ENCODE measurements at places on chromosomes 1 and 21.
A peak's percentile ranks its signal among the peaks of the same experiment; 100 is the strongest.

GRCh38 chr1:229539863-229540506, 18.5 kb downstream of the ABCB10 start:
- no peak for DNase-seq

DNA sequence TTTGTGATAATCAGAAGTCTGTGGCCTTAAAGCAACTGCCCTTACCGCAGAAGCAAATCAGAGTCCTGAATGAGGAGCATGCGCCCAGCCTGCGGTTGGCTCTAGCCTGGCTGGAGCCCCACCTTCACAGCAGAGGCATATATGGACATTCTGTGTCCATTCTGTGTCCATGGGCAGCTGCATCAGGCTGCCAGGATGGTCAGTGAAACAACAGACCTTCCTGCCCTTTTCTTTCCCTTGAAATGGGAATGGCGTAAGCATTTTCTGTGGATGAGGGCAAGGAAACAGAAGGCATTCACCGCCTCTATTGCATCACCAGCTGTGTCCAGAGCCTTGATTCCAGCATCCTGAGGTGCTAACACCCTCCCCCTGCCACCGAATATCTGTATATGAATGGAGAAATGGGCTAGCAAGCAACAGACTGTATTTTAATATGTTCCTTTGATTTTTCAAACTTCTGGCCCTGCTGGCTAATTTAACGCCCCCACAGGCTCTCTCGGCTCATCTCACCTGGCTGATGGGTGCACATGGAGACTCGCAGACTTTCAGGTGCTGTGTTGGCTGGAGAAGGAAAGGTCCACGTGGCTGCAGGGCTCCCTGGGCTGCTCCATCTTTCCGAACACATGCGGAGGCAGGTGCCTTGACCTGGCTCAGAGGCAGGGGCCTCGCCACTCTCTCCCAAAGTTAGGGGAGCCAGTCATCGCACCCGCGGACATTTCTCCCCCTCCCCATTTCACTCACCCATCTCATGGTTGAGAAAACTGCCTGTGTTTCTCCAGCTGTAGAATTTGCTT, 159.2 kb downstream of the GALNT2 start:
- no peak for DNase-seq

DNA sequence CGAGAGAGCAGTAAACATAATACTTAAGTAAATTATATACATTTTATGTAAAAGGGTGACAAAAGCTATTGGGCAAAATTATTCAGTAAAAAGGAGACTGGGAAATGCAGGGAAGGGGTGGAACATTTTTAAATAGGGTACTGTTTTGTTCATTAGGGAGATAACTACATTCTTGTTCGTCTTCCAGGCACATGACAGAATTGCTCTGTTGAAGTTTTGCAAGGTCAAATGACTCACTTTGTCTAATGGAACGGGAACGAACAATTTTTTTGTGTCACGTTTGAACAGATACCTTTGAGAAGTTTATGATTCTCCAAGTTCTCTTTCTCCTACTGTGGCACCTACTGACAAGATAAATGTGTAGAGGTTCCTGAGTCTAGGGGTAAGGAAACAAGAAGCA, 382.3 kb upstream of the ZRANB2 start:
- no peak for DNase-seq

- no peak for DNase-seq
Measured at GRCh38 chr21:43740497-43741156, 21.7 kb downstream of the PDXK start.

- DNase-seq: peak; percentile 62
Measured at GRCh38 chr1:209435654-209436566, 147.6 kb upstream of the CAMK1G start.

- DNase-seq: no peak
Measured at GRCh38 chr1:164707868-164708331, 148.9 kb downstream of the PBX1 start.

DNA sequence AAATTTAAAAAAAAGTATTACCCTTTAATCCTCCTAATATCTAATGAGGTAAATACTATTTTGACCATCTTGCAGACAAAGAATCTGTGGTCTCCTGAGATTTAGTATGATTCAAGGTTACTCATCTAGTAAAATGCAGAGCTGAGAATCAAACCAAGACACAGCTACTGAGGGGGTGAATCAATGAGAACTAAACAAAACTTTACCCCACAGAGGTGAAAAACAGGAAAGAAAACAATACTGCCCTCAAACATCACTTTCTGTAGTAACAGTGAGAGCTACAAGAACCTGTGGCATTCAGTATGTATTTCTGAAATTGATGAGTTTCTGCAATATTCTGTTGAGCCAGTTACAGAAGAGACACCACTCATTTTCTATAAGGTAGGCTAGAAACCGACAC, 85.1 kb downstream of the JAK1 start:
- DNase-seq: no peak

- DNase-seq: no peak
Measured at GRCh38 chr1:58059789-58060188, 486.7 kb downstream of the OMA1 start.

- no peak for DNase-seq
Measured at GRCh38 chr1:90973897-90974798, 47.7 kb downstream of the ZNF644 start.

DNA sequence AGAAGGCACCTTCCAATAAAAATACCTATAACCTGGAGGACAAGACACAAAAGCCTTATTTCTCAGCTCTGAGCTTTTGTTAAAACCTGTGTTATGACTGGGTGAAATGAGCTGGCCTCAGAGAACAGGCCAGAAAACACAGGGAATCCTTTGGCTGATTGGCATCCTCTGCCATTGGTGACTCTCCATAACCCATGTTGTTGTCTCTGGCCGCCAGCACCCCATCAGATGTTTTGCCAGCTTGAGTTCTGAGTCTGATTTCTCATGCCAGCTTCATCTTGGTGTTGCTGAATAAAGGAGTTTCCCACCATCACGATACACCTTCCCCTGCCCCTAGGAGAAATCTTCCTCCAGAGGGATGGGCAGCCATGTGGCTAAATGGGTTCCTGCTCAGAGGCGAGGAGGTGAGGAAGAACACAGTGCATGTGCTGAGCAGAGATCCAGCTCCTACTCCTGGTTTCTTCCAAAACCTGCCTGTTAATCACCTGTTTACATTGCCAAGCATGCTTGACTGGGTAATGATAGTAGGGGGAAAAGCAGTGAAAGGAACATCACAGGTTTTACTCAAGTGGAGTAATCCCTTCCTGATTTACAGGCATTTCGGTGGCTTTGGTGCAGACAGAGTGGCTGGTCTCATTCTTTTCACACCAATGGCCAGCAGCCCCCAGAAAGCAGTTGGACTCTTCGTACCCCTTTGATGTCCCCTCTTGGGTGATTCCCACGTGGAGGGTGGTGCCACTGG, 109.8 kb downstream of the ROR1 start:
- no peak for DNase-seq

GRCh38 chr1:202562444-202563060, 147.7 kb downstream of the SYT2 start:
- no peak for DNase-seq

GRCh38 chr1:114167226-114167625, 13.6 kb upstream of the SYT6 start:
- DNase-seq: no peak

DNA sequence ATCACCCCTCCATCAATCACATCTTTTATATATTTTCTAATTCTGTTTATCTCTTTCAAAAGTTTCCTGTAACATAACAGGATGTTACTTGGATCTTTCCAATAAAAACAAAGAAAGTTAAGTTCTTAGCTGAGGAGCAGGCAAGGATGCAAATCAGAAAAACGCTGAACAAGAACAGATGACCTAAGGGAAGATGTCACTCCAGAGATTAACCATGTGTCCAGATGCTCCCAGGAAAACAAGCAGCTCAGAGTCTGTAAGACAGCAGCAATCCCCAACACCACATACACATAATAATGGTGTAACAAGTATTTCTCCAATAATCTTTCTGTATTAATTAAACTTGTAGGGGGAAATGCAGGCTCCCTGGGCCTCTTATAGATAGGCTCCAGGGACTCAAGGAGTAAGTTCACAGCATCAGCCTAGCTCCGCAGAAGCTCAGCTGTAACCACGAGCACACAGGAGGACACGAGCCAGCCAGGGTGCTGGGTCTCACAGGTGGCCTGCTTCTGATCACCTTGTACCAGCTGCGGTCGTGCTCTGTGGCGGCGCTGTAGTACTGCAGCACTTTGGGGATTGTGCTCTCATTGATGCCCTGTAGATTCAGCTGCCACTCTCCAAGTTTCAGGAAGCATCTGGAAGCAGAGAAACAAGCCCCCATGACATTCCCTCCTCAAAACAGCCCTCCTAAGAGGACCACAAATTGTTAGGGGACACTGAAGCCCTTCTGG, 33.1 kb upstream of the EXOSC10 start:
- DNase-seq: no peak

DNA sequence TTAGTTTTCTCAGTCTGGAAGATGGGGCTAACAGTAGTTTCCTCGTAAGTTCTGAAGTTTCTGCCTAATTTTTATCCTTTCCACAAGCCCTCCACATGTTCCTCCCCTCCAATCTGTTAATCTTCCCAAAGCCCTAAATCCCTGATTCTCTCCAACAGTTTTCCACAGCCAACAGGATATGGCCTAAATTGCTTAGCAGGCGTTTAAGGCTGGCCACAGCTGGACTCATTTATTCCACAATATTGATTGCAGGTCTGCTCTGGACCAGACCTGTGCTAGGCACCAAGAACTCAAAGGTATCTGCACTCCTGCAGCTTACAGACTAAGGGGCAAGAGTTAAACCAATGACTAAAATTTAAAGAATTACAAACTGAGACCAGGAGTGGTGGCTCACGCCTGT, 3.9 kb downstream of the SLC6A9 start:
- DNase-seq: no peak

- no peak for DNase-seq
Measured at GRCh38 chr1:187744665-187745064, 915.9 kb downstream of the PLA2G4A start.

DNA sequence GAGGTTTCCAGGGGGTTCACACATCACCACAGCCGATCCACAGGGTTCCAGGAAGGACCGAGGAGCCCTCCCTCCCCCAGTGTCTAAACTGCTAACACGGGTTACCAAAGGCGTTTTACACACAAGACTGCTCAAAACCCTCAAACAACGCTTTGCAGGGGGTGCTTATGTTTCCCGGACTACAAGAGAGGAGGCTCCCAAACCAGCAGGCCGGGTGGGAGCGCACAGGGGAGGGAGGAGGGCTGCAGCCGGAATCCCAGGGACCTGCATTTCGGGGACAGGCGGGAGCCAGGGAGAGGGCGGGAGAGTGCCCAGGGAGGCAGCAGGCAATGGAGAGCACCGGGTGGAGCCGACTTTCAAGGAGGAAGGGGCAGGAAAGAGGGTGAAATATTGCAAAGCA, 50.8 kb downstream of the ACBD3 start:
- no peak for DNase-seq

- DNase-seq: no peak
Measured at GRCh38 chr1:189336115-189337100, 1141.3 kb downstream of the BRINP3 start.

- no peak for DNase-seq
Measured at GRCh38 chr1:114431026-114431425, 80.0 kb downstream of the TRIM33 start.

- no peak for DNase-seq
Measured at GRCh38 chr1:109806733-109807400, 43.1 kb upstream of the EPS8L3 start.

DNA sequence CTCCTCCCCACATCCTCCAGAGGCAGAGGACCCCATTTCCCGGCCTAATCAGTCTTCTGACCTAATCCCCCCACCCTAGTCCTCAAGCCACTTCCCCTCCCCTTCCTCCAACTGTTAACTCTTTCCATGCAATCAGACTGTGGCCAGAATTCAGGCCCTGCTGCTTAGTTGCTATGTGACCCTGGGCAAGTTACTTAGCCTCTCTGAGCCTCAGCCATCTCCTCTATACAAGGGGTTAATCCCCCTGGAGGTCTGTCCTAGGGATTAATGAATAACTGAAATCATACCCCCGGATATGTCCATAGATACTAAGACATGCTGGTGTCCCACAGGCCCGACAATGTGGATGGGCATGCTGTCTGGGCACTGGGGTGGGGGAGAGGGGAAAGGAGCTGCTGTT, 18.3 kb downstream of the AHDC1 start:
- no peak for DNase-seq

GRCh38 chr1:192261476-192261875, 55.3 kb upstream of the RGS21 start:
- no peak for DNase-seq

- DNase-seq: no peak
Measured at GRCh38 chr1:81387446-81387845, 413.3 kb upstream of the ADGRL2 start.

DNA sequence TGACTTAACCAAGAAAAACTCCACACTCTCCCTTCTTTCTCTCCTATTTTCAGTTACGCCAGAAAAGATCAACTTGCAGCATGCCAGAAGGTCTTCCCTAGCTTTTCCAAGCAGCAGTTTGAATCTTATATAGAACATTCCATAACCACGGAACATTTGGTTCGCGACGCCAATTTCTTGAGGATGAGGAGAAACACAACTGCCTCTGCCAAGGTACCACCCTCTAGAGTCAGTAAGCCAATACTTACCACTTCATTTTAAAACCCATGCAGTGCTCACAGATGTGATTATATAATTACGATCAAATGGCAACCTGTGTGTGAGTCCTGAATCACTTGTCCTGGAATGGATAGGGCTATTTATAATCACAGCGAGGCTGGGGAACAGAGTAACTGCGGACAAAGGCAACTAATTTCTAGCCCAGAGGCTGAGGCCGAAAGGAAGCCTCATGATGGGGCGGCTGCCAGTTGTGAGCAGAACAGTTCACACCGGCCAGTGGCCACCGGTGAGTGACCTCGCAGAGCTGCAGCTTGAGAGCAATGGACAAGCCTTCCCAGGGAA, 43.2 kb upstream of the BACE2 start:
- no peak for DNase-seq

DNA sequence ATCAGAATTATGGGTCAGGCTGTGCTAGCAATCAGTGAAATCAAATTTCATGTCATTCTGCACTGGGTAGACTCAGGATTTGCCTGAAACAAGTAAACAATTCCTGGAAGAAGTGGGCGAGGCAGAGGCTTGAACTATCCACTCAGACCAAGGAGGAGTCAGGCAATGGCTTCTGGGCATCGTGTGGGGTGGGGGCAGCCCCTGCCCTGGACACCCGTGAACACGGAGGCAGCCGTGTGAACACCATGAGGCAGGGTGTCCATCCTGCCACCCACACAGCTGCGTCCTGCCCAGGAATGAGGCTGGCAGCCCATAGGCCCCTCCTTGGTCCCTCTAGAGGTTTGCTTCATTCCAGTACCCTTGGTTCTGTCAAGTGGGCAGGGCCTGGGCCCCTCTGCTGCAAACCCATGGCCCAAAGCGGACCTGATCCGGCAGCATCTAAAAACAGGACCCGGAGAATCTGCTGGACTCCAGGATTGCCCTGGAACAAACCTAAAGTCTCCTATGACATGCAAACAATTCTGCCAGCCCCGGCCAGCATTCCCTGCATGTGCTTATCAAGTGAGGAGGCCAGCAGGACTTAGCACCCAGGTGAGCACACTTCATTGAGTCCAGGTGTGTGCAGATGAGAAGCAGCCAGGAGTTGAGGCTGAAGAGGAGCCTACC, 69.5 kb downstream of the PDE9A start:
- DNase-seq: no peak

DNA sequence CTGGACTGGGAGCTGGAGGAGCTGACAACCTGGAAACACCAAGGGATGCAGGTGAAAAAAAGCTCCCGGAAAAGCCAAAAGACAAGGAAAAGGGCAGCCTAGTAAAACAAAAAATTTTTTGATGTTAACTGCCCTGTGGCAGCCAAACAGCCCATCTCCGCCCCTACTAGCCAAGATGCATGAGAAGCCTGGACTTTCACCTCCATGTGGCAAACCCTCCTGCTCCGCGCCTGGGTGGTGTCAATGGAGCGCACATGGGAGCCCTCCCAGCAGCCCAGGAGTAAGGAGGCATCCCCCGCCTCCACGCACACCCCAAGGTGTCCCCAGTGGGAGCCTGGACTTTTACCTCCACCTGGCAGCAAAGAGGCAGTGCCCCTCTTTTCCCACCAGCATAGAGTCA, 30.5 kb downstream of the LEMD1 start:
- no peak for DNase-seq

Measured in activated CD4-positive, alpha-beta T cell treated with anti-CD3 and anti-CD28 coated beads, Interleukin-2, Interleukin-6, amounts not matched to agents 100 ng/mL and 50 ng/mL, durations not matched to agents 16 hours and 8 hours (primary cell).